ENCODE measurements at places on chromosomes 4 and X.

GRCh38 chr4:17134100-17134499, 235.7 kb upstream of the LDB2 start:
- DNase-seq: no peak

DNA sequence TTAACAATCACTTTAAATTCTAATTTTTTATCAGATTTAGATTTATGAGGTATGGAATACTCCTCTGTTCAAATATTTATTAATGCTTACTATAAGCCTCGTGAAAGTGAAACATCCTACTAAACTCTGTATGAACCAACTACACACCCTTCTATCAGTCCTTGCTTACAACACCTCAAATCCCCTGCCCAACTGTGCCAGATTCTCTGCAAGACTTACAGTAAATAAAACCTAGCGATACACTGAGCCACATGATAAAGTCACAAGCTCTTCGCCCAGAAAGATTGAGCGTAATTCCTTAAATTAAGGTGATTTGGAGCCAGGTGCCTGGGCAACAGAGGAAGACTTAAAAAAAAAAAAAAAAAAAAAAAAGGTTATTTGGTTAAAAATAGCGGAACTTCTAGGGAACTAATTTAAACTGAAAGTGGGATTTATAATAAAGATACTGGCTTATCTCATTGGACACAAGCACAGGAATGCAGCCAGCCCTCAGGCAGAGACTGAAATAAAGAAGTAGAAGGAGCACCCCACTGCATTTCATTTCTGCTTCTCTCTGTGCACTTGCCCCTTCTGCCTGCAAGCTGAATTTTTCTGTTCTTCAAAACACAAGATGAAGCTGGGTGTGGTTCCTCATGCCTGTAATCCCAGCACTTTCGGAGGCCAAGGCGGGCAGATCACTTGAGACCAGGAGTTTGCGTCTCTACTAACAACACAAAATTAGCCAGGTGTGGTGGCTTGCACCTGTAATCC, 17.5 kb upstream of the C4orf36 start:
- no peak for DNase-seq

- no peak for DNase-seq
Observed at GRCh38 chrX:49177873-49178480, 6.3 kb downstream of the PLP2 start.

- no peak for DNase-seq
Observed at GRCh38 chr4:56730097-56730496, 49.0 kb upstream of the HOPX start.

DNA sequence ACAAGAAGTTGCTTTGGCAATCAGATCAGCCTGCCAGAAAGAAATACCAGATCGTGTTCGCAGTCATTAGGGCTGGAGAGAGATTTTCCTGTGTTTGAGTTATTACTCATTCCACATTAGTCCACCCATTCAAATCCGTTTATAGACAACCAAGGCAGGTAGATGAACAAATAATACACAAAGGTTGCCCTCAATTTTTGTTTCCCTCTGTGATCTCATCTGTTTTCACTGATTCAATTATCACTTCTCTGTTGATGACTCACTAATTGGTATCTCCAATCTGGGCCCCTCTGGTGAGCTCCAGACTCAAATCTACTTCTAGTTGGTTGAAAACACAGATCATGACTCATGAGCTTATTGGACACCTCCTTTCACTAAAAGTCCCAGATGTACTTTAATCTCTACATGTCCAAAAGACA, 54.5 kb downstream of the CHM start:
- peak; percentile 47 for DNase-seq

DNA sequence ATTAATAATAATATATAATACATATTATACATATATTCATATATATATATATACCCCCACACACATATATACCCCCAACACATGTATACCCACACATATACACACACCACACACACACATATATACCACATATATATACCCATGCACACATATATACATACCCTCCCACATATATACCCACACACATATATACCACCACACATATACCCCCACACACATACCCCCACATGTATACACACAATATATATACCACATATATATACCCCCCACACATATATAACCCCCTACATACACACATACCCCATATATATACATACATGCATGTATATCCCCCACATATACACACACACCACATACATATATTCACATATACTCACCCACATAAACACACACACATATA, 52.0 kb downstream of the NSG1 start:
- no peak for DNase-seq

DNA sequence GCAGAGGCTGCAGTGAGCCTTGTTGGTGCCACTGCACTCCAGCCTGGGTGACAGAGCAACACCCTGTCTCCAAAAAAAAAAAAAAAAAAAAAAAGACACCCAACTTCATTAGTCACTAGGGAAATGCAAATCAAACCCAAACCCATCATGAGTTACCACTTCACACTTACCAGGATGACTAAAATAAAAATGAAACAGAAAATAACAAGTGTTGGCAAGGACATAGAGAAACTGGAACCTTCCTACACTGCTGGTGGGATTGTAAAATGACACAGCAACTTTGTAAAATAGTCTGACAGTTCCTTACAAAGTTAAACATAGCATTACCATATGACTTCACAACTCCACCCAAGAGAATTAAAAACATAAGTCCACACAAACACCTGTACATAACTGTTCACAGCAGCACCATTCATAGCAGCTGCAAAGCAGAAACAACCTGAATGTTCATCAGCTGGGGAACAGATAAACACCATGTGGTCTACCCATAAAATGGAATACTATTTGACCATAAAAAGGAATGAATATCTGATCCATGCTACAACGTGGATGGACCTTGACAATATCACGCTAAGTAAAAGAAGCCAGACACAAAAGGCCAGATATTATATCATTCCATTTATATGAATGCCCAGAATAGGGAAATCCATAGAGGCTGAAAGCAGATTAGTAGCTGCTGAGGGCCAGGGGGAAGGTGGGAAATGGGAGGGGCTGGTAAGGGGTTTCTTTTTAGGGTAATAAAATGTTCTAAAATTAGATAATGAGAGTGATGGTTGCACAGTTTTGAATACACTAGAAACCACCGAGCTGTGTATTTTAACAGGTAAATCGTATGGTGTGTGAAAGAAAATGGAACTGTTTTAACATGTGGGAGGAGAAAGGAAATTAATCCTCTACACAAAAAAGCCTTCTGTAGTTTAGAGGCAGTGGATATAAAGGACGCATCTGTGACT, 18.3 kb downstream of the CD99L2 start:
- no peak for DNase-seq

- no peak for DNase-seq
Observed at GRCh38 chrX:19639813-19640462, 124.6 kb upstream of the MAP3K15 start.

DNA sequence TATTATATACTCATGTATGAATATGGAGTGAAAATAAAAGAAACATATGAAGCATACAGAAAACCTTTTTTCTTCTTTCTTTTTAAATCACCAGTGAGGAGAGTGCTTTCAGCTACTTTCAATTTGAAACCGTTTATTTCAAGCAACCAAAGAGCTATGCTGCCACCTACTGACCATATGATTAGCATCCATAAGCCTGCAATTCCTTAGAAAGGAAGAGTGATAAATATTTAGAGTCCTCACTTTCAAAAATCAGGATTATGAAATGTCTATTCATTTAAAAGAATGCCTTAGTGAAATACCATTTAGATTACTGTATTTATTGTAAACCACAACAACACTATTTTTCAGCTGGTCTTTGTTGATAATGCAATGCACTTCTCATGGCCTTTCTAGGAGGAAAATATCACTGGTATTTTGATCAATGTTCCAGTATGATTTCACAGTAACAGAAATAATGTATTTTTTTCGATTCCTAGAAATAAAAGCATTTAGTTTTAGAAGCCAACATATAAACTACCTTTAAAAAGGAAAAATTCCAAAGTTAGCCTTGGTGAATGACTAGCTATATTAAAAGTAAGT, 667.6 kb downstream of the PCDH18 start:
- DNase-seq: peak; percentile 62

GRCh38 chrX:131057706-131058105, 440 bp upstream of the ARHGAP36 start:
- no peak for DNase-seq

- DNase-seq: no peak
Observed at GRCh38 chr4:26196567-26196966, 124.2 kb upstream of the RBPJ start.

DNA sequence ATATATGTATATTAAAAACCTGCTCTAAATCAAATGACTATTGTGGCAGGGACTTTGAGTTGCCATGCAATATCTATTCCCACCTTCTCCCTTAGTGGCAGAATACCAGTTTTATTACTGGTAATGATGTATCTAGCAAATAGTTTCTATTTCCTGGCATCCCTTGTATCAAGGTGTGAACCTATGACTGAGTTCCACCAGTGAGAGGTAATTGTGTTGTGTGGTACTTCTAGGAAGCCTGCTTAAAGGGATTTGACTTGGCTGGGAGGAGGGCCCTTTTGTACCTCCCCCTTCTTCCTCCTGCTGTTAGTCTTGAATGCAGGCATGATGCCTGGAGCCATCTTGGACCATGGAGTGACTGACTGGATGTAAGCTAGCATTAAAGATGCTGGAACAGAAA, 65.4 kb upstream of the DYNLT3 start:
- DNase-seq: no peak

DNA sequence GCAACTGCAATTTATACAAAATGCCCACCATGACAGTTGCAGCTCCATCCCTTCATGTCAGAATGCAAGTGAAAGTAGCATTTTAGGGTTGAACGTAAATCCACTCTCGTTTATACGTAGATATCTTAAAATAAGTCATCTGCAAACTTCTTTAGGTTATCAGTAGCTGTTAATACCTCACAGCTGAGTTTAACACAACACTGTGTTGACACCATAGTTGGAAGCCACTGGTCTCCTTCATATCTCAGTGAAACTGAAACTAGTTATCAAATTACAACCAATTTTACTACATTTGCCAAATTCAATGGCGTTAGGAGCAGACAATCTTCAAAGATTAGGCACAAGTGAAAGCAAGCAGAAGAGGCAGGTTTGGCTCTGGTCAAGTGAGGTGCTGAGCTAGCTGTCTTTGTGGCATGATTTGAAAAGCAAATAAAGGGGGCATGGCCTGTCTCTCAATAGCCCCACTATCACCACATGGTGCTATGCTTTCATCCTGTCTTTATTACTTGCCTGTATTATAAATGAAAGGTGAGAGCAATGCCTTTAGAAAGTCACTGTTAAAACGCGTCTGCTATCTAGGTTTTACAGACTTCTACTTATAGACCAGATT, 12.3 kb downstream of the PPP3CA start:
- DNase-seq: no peak

GRCh38 chrX:87391742-87392141, 125.9 kb upstream of the KLHL4 start:
- DNase-seq: no peak

- no peak for DNase-seq
Observed at GRCh38 chr4:75244325-75244724, 269.9 kb downstream of the RCHY1 start.

DNA sequence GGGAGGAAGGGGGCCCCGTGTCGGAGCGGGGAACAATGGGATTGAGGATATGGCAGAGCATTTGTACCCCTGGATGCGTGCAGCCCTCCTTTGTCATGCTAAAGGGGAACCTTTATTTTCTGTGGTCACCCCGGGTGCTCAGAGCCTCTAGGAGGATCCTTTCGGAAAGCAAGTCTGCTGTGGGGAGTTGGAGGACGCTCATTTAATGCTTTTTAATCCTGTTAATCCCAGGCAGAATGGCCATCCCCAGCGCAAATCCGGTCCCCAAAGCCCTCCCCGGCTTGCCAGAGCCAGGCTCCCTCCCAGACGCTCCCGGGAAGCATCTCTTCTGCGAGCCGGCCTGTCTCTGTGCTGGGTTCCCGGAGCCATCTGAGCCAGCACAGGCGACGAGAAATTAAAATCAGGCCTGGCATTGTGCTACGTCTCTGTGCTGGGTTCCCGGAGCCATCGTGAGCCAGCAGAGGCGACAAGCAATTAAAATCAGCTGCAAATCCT, 113.2 kb upstream of the PPP2R3B start:
- DNase-seq: no peak

DNA sequence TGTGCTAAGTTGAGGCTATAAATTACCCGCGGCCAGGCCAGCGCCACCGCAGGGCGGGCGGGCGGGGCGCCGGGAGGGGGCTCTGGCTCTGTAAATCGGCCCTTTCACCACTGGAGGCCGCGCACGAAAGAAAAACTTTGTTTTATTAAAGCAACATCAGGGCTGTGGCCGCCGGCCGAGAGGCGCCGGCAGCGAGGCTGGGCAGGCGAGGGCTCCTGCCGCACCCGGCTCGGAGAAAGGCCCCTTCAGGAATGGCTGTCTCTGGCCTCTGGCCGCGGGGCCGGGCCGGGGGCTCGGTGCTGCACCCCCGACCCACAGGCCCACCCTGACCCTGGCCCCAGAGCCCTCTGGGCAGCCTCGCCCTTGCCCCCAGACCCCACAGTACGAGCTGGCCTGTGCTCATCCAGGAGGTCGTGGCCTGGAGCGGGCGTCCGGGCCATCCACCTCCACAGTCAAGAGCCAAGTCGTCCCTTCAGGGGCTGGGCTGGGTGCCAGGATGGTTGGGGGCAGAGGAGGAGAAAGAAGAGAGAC, 29.5 kb upstream of the FGFR3 start:
- DNase-seq: no peak

DNA sequence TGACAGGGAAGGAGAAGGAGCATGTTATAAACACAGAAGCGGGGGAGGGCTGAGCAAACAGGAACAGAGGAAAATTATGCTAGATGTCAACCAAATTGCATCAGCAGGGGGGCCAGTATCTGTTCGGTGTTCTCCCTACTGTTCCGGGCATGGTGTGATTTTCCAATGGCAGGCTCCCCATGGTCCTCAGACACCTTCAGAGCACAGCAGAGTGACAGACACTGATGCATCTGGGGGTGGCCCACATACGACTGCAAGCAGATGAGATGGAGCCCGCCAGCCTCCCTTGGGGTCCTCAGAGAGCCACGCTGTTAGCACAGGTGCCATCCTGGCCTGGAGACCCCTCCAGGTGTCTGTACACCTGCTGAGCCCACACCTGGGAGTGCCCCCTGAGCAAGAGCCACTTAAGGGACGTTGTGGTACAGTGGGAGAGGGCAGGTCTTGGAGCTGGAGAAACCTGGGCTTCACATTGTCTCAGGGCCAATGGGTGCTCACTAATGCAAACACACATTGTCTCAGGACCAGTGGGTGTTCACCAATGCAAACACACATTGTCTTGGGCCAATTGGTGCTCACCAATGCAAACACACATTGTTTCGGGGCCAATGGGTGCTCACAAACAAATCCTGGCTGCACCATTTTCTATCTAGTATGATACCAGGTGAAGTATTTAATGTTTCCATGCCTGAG, 95.4 kb downstream of the SLC2A9 start:
- DNase-seq: no peak

DNA sequence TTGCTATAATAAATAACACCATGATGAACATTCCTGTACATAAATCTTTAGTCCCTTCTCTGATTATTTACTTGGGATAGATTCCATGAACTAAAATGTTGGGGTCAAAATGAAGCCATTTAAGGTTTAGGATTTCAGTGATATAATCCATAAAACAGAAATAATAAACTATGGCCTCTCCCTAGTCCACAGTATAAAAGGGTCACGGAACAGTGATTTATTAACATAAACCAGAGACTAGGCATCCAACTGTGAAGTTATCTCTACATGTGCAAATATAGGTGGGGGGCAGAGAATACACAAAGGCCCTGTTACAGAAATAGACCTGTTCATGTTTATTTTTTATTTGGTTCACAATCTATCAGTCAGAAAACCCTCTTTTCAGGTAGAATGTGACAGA, 499.1 kb upstream of the SLIT2 start:
- no peak for DNase-seq

Measured in NCI-H446 (cell line).